BJ (cell line): ENCODE measurements at places on chromosomes 5 and 9. TPM values are rescaled to one million over a fixed set of nuclear protein-coding genes. Genes with fewer than 3 reads are reported as not detected.

DNA sequence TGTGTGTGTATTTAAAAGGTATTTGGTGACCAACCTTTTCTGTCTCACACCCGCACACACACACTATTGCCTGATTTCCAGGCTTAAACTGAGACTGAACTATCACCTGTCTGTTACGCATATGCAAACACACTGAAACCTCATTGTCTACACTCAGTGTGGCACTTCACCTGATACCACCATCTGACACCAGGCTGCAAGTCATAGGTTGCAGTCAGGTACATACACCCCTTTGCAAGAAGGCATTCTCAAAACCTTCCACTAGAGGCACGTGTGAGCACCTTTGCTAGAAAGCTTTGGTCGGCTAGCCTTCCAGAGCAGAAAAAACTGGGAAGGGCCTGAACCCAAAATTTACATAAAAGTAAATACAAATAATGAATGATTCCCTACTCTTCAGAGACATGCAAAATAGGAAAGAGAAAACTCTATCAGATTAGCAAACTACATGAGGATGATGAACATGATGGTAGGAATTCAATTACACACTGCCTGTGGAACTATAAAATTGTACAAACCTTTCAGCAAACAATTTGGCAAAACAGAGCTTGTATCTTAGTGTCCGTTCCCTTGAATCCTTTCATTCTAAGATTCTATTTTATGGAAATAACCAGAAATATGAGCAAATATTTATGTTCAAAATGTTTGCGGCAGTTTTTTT, 5.9 kb upstream of the FOXD1 start:
- DNase-seq = no peak

DNA sequence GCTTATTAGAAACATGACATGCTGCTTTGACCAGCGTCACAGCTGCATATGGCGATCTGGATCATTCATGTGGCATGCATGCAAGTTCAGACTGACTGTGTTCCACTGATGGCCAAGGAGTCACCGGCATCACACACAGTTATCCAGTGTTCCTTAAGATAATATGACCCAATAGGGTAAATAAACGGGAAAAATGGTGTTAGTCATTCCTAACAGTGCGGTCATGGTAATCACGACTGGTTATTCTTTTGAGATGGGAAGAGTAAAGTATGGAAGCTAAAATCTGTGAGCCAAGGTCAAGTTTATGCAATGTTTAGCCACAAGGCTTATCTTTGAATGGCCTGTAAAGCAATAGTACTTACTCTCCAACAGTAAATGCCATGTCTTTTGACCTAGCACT, 29.3 kb upstream of the LVRN start:
- DNase-seq = no peak

DNA sequence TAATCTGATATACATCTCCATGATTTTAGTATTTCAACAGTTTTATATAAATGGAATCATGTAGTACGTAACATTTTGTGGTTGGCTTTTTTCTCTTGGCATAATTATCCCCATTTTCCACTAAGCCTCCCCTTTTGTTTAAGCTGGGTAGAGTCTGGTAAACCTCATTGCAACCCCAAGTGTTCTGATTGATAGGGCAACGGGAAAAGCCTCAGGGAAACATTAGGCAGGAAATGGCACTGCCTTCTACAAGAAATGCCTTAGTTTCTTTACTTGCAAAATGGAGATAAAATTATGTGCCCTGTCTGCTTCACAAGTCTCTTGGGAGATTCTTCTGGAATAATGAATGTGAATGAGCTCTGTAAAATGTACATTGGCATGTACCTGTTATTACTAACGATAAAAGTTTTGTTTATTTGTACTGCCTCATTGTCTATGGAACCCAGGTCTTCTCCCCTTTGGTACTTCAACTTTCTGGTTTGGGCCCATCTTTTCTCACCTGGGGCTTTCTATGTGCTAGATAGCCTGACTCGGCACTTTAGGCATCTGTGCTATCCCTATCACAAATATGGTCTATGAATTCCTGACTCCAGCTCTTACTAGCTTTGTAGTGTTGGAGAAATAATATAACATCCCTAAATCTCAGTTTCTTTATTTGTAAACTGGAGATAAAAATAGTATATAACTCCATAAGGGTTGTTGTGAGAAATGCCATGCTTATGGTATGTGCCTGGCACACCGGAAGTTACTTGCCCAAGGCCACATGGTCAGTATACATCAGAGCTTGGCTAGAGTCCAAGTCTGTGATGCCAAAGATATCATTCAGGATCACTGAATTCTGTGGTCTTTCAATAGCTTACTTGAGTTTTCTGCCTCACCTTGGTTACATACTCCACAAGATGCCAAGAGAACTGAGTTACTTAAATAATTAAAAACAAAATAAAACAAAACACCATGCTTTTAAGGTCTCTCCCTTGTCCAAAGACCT, 48.2 kb upstream of the ZNF169 start:
- DNase-seq = no peak

DNA sequence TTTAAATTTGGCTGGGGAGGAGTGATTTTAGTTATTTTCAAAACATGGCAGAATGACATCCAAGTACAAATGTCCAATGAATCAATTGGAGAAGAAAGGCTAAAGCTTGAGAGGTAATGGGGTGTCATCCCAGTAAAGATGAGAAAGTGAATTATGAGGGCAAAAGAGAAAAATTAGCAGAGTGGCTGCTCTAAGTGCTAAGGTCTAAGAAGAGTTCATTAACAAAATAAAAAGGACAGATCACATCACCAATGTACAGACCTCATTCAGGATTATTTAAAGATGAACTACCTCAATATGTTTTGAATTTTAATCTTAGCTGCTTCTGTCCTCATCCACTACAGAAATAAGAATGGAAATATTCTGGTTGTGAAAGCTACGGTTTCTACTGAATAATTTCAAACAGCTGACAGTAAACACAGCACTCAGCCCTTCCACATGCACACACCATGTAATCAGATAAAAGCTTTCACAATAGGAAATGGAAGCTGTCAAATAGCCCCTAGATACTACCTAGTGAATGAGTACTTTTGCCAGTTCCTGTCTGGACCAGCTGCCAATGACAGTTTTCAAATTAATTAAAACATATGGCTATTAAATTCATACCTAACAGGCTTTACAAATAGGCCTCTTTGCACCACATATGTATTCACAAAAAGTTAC, 171.5 kb downstream of the SSBP2 start:
- DNase-seq = no peak

DNA sequence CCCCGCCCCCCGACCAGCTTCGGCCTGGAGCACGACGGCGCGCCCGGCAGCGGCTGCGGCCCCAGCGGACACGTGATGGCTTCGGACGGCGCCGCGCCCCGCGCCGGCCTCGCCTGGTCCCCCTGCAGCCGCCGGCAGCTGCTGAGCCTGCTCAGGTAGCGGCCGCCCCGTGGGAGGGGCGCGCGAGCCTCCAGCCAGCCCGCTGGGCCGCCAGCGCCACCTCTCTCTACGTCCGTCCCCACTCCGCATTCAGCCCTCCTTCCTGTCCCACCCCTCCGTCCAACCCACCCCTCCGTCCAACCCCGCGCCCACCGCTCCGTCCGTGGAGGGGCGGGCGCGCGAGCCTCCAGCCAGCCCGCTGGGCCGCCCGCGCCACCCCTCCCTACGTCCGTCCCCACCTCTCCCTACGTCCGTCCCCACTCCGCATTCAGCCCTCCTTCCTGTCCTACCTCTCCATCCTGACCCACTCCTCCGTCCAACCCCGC, 6.5 kb downstream of the ADAMTS13 start:
- DNase-seq = no peak

GRCh38 chr5:156532921-156533320, 206.0 kb downstream of the SGCD start:
- no peak for DNase-seq

DNA sequence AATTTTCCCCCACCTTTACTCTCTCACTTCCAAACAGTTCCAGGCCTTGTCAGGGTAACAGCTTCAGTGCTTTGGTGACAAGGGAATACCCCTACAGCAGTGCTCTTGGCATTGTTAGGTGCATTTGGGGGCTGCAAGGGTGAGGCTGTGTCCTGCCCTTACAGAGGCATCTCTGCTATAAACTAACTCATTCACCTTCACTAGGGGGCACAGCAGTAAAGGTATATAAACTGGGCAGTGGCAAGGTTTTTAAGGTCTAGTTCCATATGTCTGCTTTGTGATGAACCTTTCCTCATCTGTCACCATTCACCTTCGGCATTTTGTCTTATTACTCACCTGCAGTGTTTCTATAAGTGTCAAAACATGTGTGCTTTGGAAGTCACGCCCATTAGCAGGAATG, 79.1 kb upstream of the GPR151 start:
- no peak for DNase-seq

- DNase-seq = no peak
Measured at GRCh38 chr5:142677198-142677597, 8.7 kb downstream of the FGF1 start.

DNA sequence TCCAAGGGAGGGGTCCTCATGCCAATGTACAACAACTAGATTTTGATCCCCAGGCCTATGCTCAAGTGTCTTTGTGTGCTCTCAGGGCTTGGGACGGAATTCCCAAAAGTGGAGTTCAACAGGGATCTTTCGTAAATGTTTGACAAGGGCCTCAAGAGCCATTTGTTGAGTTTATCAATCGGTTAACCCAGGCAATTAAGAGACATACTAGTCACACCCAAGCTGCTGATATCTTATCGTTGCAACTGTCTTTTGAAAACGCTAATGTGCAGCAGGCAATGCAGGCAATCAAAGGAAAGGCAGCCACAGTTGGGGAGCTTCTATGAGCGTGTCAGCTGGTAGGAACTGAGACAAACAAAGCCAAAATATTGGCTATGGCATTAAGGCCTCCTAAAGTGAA, 161.2 kb downstream of the CPLANE1 start:
- DNase-seq = no peak

GRCh38 chr5:180133971-180134508, 62.5 kb upstream of the RNF130 start:
- no peak for DNase-seq

DNA sequence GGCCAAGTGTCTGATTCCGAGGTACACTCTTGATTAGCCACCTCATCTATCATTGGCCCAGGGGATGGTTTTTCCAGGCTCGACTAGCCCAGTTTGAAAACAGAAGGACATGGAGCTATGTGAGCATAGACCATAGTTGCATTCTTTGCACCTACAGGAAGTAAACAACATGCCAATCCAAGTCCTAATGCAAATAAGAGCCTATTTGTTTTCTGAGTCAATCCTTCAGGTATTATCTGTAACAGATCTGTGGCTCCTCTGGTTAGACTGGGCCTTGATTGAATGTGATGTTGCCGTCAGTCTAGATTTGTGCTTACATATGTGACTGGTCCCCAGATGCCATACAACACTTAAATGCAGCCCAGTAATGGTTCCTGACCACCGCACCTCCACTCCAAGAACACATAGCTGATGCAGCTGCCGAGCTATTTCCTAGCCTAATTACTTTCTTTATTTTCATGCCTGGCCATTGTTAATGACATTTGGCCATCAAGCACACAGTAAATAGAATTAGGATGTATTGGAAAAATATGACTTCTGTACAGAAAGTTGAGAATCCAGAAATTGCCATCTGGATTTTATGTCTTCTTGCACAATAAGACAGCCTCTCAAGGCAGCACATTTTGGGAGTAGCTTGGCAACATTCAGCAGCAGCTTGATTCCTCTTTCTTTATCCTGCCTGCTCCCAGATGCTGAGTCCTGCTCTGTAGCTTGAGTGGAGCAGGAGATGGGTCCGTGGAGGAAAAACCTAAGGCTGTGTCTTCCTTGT, 29.5 kb upstream of the ARHGAP26 start:
- peak; percentile 77 for DNase-seq

DNA sequence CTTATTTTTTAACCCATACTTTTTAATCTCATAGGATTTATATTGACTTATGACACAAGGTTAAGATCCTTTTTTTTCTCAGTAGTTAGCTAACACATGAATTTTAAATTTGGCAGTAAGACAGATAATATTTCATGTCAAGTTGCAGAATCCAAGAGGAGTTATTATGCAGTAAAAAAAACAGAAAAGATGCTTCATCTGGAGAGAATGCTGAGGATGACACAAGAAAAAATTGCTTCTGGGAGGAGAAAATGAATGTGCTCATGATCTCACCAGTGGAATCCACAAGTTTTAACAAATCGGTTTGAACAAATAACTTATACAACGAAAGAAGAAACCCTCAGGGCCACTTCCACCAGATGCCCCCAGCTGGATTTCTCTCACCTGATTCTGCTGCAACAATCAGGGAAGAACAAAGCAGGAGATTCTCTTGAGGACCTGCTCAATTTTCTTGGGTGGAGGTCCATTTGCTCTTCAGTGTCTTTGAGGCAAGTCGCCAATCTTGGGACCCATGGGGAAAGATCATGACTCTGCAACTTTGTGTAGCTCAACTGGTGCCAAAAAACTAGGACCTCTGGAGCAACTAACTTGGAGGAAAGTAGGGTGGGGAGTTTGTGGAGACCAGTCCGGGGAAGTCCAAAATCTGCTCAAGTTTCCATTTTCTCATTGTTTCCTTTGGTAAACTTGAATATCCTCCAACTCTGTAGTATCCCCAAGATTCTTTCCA, 50.5 kb upstream of the TNFSF15 start:
- DNase-seq = peak; percentile 68

- no peak for DNase-seq
Measured at GRCh38 chr5:59246882-59247281, 646.6 kb downstream of the PDE4D start.

- DNase-seq = no peak
Measured at GRCh38 chr9:20042128-20042711, 253.4 kb upstream of the SLC24A2 start.

- DNase-seq = no peak
Measured at GRCh38 chr9:5778805-5779204, 54.1 kb downstream of the ERMP1 start.

- DNase-seq = no peak
Measured at GRCh38 chr5:135423846-135424168, 23.3 kb downstream of the DCANP1 start.

- no peak for DNase-seq
Measured at GRCh38 chr5:122321921-122322320, 9.9 kb downstream of the SNCAIP start.

DNA sequence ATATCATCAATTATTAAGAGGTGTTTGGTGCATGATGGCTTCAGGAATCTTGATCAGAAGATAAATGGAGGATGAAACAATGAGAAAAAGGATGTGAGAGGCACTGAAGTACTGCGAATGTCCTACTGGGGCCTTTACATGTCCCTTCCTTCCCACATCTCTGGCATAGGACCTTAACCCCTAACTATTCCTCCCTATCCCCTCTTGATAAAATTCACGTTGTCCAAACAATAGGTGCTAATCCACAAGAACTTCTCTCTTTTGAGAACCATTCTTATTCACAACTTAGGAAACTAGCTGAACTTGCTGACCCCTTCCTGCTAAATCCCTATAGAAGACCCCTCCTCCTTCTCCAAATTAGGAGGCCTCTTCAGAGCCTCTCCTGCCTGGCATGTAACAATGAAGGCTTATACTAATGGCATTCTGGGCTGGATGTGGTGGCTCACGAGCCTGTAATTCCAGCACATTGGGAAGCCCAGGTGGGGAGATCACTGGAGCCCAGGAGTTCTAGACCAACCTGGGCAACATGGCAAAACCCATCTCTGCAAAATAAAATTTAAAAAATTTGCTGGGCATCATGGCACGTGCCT, 276.5 kb upstream of the SMARCA2 start:
- no peak for DNase-seq

The SLC46A2 gene
- not detected in 2 replicates for polyA plus RNA-seq

The PKD2L2 gene
- 0.02 TPM in 1 of 2 replicates, not detected in the other for polyA plus RNA-seq

The TMEM232 gene
- polyA plus RNA-seq = 0.12 and 0.38 TPM in 2 replicates

The APBA1 gene
- 4.6 and 4.8 TPM in 2 replicates for polyA plus RNA-seq

The ZCCHC7 gene
- 23.2 and 25.3 TPM in 2 replicates for polyA plus RNA-seq

The CENPK gene
- polyA plus RNA-seq = 4.8 and 7.1 TPM in 2 replicates

The AK3 gene
- polyA plus RNA-seq = 30.1 and 46.1 TPM in 2 replicates

The HTR4 gene
- polyA plus RNA-seq = not detected in 2 replicates
